Activated CD8-positive, alpha-beta memory T cell treated with anti-CD3 and anti-CD28 coated beads for 4 hours (primary cell): ENCODE measurements at places on chromosomes 16 and 17.

DNA sequence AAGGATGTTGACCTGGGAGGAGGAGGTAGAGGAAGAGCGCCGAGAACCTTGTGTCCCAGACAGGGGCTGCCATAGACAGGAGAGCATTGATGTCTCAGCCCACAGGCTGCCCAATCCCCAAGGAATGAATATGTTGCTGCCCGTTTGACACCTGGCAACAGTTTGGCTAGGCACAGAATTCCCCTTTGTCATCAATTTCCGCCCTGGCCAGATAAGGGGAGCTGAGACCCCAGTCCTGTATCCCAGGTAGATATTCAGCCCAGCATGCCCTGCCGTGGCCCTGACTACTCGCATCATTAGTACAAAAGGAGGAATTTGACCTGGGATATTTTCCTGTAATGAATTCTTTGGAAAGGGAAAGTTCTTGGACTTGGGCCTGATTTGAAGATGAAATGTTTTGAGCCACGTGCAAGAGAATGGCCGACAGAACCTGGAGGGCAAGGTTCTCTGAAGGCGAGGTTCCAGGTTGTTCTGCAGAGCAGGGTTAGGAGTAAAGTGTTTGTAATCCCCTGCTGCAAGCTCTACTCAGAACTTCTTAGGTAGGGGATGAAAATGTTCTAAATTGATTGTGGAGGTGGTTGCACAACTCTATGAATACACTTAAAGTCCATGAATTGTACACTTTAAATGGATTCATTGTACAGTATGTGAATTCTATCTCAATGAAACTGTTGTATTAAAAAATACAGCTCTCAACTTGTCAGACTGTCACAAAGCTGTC is 108.8 kb downstream of the SOCS1 start:
- no peak for DNase-seq

GRCh38 chr17:74431568-74432423 is at the start of gene GPRC5C:
Gene GPRC5C (plus strand): TSS chr17:74432088. CDS start chr17:74439777, 7,689 bp downstream.
- peak; percentile 47 for DNase-seq

- no peak for DNase-seq
Measured at GRCh38 chr17:79655672-79656290, 44.9 kb upstream of the RBFOX3 start.

GRCh38 chr16:29663016-29663806 is at the start of gene SPN:
Gene SPN (plus strand): TSS chr16:29663247. CDS start chr16:29663729, 482 bp downstream.
- DNase-seq = no peak

DNA sequence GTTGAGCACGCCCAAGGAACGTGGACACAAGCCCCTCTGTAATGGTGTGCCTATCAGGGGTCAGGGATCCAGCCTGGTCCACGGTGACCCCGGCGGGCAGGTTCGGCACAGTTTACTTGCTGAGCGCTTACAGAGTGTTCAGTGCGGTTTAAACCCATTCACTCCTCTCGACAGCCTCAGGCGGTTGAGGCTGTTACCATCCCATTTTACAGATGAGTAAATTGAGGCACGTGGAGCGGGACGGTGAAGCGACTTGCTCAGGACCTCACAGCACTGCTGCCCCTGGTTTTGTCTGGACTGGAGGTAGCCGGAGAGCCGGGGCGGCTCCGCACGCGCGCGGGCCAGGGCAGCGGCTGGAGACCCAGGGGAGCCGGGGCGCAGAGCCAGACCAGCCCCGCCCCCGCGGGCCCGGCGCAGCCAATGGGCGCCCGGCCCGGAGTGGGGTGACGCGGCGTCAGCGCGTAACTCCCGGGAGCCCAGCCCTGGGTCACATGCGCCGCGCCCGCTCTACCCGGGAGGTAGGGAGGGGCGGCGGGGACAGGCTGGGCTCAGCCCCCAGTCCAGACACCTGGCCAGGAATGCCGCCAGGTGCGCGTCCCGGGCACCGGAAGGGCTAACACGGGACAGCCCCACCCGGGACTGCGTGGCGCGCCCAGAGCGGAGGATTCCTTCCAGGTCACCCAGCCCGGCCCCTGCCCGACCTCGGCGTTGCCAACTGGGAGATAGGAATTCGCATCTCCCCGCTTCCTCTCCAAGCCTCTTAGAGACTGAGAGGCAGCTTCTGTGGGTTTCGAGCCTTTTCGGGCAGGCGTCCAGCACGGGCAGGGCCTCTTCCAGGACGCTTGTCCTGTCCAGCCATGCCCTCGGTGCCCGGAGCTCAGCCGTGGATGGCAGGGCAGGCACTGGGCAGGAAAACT is 3.3 kb upstream of the SREBF1 start:
- DNase-seq = peak; percentile 63

DNA sequence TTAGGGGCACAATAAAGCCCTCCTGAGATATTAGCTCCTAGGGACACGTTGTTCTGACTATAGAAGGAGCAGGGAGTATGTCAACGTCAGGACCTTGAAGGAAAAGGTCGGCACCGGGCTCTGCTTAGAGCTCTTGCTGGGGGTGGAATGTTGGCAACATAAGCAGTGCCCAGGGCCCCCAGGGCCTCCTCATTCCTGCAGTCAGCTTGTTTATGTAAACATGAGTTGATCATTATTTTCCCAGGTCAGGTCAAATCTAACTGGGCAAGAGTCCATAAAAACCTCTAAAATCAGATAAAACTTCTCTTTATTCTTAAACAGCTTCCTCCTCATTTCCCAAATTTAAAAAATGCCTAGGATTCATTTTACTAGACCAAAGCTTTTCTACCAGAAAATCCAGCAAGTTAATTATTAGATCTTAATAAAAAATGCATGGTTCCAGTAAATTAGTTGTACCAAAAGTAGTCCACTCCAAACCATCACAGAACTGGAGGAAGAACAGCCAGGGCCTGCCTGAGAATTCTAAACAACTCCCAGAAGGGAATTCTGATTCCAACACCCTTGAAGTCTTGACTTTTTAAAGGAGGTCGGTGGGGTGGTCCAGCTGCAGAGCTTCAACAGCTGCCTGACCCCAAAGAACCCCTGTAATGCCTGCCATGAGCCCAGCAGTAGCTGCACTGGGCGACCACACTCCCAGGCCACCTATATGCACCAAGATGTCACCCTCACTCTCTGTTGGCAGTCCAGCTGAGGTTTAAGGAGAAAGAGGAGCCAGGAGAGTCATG is 54.3 kb downstream of the AMFR start:
- no peak for DNase-seq

GRCh38 chr16:88772871-88773811 is 11.9 kb downstream of the PIEZO1 start:
- no peak for DNase-seq

GRCh38 chr17:41434415-41434814 is 6.4 kb downstream of the KRT38 start:
- DNase-seq = no peak

DNA sequence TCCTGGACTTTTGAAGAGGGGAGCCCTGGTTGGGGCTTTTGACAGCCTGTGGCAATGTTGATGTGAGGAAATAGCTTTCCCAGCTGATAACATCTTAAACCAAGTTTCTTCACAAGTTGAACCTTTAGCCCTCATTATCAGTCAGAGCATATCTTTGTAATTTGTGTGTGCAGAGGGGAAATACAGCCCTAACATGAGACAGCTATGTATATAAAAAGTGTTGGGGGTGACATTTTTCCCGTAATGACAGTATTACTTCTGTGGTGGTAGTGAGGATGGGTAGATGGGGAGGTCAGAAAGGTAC is 221.1 kb downstream of the FTO start:
- no peak for DNase-seq

- DNase-seq = no peak
Measured at GRCh38 chr16:3028716-3029319, 5.0 kb downstream of the THOC6 start.

GRCh38 chr16:55222486-55222885 is 101.5 kb upstream of the IRX6 start:
- no peak for DNase-seq

GRCh38 chr17:83067071-83067717 is 12.2 kb upstream of the METRNL start:
- DNase-seq = no peak

DNA sequence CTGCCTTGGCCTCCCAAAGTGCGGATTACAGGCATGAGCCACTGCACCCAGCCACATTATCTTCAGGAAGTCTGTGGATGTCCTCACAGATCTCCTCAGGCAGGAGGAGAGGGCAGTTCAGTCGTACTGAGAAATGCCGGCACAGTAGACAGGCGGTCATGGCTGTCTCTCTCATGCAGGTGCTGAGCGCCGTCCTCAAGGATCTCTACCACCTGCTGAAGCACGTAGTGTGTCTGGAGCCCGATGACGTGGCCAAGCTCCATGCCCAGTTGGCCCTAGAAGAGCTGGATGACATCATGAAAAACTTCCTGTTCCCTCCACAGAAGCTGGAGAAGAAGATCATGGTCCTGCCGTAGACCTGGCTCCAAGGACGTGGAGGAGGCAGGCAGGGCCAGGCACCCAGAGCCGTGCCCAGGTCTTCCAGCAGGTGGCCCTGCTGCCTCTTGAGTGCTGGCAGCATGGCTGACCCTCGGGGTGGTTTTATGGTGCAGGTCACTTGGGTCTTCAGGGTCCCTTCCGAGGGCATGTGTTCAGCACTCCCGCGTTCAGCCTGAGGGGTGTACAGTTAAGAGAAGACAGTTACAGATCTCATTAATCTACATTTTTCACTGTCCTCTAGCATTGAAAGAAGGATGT is 22.0 kb upstream of the HAS3 start:
- no peak for DNase-seq

DNA sequence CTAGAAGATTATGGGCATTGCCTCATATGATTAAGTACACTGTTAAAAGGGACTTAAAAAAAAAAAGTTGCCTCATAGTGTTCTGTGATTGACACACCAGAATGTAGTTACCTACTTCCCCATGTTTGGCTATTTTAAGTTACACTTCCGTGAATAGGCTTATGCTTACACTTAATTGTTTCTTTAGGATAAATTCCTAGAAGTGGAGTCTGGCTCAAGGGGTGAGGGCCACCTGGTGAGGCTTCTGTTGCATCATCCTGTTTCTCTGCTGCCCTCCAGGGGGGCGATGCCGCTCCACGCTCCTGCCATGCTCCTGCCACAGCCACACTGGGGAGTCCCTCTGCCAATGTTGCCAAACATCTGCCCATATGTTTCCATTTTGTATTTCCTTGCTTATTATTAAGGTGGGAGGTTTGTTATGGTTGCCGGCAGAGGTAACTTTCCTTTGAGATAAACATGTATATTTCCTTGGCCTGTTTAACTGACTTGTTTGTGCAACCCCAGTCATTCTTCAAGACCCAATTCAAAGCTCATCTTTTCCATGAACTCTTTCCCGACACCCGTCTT is 73.1 kb downstream of the KSR1 start:
- no peak for DNase-seq

DNA sequence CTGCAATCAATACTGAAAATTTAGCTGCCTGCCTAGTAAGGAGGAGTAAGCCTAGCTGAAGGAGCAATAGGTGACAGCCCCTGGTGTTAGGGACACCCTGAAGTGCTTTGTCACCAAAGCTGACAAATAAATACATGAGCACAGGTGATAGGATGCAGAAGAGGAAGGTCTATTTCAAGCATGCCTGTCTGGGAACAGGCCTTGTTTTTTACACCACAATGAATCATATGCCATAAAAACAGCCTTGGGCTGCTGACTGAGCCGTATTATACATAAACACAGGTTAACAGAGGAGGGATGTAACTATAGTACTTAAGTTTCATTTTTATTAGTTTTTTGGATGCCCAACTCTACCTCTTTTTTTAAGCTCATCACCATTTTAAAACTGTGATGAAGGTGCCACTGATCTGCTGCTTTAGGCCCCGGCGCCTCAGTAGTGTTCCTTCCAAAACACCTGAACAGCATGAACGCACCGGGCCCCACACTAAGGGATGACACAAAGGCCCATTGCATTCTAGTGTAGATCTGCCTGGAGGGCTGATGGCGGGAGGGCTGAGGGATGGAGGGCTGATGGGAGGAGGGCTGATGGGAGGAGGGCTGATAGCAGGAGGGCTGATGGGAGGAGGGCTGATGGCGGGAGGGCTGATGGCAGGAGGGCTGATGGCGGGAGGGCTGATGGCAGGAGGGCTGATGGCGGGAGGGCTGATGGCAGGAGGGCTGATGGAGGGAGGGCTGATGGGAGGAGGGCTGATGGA is 150.3 kb downstream of the AATF start:
- no peak for DNase-seq

- DNase-seq = no peak
Measured at GRCh38 chr16:24935336-24935735, 79.8 kb downstream of the ARHGAP17 start.

DNA sequence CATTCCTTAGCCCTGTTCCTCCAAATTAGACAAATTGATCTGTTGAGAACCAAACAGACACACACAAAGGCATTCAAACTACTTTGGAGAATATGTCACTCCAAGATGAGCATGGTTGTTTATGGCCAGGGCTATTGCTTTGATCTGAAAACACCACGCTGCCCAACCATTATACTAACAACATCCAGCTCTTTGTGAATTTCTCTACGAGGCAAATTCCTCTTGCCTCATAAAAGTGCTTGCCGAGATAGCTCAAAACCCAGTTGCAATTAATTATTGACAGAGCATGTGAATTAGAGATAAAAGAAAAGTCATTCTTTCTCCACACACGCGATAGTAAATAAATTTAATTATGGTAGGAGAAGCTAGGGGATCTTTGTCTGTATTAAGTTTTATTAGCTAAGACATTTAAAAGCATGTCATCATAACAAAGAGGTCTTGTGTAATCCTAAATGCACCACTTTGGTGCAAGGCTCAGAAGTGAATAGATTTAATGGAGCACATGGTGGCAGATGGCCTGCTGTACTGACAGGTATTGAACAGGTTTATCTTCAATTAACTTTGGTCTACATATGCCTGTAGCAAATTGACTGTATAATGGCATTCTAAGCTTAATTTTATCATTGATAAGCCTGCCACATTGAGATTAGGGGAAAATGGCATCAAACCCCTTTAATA is 441.8 kb downstream of the HS3ST4 start:
- DNase-seq = no peak

DNA sequence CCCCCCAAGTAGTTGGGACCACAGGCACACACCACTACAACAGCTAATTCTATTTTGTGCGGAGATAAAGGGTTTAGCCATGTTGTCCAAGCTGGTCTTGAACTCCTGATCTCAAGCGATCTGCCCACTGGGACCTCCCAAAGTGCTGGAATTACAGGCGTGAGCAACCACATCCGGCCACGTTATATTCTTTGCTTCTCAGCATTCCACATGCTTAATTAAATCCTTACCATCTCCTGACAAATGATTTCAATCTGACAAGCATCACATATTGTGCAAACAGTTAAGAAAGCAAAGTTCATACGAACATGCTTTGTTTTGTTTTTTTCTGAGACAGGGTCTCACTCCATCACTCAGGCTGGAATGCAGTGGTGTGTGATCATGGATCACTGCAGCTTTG is 18.2 kb downstream of the HIGD1B start:
- no peak for DNase-seq

GRCh38 chr17:27086526-27086925 is 207.4 kb upstream of the WSB1 start:
- DNase-seq = no peak
